T-helper 22 cell (primary cell): ENCODE measurements at places on chromosomes 13 and 19.

DNA sequence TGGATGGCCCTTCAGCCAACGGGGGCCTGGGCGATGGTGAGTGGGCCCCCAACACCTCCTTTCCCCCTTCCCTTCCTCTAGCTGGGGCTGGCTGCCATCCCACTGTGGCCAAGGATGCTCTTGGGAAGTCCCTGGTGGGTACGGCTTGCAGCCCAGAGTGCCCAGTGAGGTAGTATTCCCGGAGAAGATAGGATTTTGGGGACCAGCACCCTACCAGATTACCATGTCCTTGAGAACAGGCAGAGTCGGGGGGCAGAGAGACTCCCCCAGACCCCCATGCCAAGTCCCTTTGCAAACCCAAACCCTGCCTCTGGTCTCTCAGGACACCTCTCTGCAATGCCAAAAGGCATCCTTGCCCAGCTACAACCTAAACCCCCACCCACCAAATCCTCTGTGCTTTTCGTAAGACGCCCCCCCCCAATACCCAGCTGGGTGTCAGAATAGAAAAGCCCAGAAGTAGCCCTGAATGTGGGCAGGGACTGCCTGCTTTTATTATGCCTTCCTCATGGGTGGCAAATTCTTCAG lies 1.7 kb downstream of the HIF3A start:
- no peak for DNase-seq

- DNase-seq, result no peak
Measured at GRCh38 chr13:96898646-96899254, 95.5 kb downstream of the OXGR1 start.

DNA sequence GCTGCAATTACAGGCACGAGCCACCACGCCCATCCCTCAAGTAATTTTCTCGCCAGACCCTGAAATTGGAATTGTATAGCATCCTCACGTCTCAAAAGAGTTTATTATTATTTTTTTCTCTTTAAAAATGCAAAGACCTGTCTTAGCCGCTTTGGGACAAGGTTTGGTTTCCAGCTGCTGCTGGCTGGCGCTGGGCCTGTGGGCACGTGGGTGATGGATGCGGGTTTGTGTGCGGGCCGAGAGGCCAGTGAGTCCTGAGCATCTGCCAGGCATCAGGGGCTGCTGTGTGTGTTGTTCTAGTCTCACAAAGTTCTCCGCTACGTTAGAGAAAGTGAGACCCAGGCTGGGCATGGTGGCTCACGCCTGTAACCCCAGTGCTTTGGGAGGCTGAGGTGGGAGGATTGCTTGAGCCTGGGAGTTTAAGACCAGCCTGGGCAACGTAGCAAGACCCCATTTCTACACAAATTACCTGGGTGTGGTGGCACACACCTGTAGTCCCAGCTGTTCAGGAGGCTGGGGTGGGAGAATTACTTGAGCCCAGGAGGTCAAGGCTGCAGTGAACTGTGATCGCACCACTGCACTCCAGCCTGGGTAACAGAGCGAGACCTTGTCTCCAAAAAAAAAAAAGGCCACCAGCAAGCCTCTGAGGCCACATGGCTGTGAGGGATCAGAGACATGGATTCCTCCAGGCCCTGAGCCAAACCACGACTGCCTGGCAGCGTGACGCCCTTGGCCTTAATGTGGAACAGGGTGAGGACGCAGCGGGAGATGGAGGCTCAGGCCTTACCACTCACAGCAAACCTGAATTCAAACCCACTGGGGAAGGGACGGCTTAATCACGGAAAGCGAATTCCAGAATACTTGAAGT lies 4.7 kb upstream of the TMPRSS9 start:
- DNase-seq, result no peak

- peak; percentile 36 for DNase-seq
Measured at GRCh38 chr19:12872941-12873890, 8.0 kb downstream of the DNASE2 start.

- DNase-seq, result no peak
Measured at GRCh38 chr13:45565331-45565730, 50.2 kb downstream of the ERICH6B start.

DNA sequence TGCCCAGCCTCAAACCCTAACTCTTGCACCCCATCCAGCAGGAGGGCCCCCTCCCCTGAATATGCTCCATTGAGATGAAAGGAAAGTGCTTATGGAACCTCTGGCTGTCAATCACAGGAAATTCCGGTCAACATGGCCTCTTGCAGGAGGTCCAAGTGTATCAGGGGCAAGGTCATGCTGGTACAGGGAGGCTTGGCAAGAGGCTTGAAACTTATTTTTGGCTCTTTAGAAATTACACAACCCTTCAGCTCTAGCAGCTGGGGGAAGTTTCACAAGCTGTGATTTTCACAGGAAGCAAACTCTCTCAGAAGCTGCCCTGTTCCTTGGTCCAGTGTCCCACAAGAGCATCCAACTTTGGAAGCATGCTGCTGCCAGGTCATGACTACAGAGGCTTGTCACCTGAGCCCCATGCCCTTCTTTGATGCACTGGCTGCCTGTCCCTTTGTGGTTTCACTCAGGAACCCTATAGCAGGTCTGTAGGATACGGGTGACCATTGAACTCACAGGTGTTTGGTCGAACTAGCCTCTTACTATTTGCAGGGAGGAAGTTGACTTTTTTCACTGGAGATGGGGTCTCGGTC lies 8.4 kb downstream of the ASF1B start:
- DNase-seq, result no peak

DNA sequence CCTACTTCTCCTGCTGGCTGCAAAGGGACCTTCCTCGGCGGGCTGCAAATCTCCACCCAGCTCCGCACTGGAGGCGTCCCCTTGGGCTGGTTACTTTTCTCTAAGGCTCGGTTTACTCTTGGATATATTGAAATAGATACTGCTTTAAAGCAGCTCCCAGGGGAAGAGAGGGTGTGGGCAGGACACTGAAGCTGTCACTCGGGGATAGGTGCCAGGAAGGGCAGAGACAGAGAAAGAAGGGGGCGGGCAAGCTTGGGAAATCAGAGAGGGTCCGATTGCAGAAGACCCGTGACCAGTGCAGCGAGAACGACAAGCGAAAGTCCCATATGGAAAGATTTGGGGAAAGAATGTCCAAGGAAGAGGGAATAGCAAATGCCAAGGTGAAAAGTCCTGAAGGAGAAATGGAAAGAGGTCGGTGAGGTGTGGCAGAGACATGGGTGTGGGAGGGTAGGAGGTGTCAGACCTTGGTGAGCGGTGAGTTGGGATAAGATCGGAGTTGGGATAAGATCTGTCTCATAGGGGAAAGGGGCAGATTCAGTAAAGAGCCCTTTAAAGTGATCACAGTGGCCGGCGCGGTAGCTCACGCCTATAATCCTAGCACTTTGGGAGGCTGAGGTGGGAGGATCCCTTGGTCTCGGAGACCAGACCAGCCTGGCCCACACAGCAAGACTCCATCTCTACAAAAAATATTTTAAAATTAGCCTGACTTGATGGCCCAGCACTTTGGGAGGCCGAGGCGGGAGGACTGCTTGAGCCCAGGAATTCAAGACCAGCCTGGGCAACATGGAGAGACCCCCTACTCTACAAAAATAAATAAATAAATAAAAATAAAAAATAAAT lies 618 bp downstream of the THSD8 start:
- DNase-seq, result no peak

DNA sequence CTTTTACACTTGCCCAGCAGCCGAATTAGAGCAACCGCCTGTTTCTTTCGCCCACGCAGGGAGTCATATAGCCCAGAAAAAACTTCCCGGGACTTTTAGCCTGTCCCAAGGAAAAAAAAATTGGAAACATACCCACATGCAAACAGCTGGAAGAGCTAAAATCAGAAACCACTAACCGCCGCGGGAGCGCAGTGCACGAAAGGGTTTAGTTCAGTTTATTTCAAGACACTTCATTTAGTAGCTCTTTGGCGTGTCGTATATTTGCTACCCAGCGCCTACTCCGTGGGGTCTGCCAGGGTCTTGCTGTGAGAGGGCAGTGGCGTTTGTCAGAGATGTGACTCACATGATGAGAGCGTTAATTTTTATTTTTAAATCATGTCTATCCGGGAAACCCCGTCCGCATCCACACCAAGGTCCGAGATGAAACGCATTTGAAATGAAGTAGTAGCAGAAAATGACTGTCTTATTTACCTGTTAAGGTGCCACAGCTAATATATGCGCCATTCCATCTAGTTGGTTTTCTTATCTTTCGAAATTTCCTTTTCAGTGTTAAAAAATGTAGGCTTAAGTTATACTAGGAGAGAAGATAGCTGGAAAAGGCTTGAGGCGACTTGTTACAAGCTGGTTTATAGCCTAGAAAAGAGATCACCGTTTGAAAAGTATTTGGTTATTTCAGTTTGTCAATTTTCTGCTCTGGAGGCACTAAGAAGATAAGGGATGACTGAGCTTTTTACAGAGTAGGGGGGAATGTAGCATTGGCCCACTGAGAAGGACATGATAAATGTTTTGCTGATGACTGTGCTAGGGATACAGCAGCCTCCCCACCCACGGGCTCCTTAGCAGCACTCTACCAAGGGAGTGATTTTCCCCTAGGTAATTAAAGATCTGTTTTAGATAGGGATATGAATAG lies 1.7 kb downstream of the KLF5 start:
- no peak for DNase-seq

- no peak for DNase-seq
Measured at GRCh38 chr13:51041126-51041525, 69.9 kb downstream of the C13orf42 start.

DNA sequence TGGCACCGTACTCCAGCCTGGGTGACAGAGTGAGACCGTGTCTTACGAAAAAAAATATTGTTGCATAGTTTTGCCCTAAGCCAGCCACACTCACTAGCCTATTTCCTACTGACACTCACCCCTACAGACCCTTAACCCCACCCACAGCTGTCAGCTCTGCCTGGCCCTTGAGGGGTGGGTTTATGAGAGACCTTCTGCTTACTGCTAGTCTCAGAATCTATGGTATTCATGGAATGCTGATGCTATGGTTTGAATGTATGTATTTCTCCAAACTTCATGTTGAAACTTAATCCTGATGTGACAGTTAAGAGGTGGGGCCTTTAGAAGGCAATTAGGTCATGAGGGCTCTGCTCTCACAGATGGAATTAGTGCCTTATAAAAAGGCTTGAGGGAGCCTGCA lies 79.2 kb upstream of the LRCH1 start:
- DNase-seq, result no peak

GRCh38 chr19:3474614-3475013 lies 5.7 kb downstream of the SMIM24 start:
- DNase-seq, result no peak

DNA sequence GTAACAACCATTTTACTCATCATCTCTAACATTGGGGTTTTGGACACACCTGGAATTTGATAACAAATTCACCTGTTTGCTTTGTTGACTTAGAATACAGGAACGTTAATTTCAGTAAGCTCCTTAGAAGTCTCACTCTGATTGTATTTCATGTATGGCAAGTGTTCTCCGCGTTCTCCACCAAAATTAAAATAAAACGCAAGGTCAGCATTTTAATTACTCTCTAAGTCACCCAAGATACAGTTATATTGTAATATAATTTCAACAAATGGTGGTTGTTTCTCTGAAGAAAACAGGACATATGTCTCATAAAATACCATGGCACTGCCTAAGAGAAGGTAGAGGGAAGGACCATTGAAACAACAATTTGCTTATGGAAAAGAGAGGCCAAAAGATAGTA lies 742.1 kb downstream of the LIG4 start:
- no peak for DNase-seq

GRCh38 chr13:113904411-113904810 lies 40.5 kb upstream of the GAS6 start:
- no peak for DNase-seq

- peak; percentile 18 for DNase-seq
Measured at GRCh38 chr13:76473552-76474134, 412.6 kb downstream of the KCTD12 start.

DNA sequence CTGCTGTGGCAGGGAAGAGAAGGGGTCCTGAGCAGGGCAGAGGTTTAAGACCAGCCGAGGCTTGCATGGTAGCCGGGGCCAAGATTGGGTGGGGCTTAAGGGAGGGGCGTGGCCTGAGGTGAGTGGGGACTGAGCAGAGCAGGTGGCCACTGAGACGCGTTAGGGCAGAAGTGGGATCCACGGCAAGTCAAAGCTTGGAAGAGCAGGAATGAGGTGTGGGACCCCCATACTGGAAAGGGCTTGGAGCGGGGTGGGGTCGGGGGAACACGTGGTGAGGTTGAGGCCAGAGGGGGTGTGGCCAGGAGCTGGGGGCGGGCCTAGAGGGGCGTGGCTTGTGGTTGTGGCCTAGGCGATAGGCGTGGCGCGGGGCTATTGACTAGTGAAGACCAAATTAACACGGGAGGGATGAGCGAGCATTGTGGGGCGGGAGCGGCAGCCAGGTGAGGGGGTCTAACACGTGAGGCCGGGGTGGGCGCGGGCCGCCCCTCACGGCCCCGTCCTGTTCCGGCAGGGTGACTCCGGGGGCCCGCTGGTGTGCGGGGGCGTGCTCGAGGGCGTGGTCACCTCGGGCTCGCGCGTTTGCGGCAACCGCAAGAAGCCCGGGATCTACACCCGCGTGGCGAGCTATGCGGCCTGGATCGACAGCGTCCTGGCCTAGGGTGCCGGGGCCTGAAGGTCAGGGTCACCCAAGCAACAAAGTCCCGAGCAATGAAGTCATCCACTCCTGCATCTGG lies 3.3 kb downstream of the CFD start:
- DNase-seq, result peak; percentile 69

- no peak for DNase-seq
Measured at GRCh38 chr19:23774106-23774505, 15.4 kb upstream of the ZNF681 start.

- DNase-seq, result no peak
Measured at GRCh38 chr19:55931936-55932386, at the start of gene NLRP13. TSS of gene NLRP13 (minus strand) at chr19:55932336. CDS start at chr19:55932311, 25 bp downstream.

GRCh38 chr13:44331912-44332851 lies 41.4 kb upstream of the SERP2 start:
- no peak for DNase-seq

DNA sequence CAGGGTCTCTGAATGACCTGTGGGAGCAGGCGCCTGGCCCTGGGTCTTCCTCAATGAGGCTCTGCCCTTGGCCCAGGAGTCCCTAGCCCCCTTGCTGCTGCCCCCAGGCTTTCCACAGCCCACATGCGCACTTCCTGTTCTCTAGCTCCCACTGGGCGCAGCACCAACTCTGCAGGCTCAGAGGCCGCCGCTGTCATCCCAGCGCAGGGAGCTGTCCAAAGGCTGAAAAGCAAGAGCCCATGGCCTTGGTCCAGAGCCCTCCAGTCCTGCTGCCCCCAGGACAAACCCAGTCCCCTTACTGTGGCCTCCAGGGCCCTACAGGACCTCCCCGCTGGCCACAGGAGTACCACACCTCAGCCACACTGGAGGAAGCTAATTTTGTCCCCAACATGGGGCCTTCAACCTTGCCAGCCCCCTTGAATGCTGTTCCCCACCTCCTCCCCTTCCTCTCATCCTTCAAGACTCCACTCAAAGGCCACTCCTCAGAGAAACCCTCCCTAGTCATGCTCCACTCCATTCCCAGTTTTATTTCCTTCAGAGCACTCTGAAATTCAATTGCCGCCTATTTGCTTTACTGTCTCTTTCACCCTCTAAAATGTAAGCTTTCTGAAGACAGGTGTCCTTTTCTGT lies 8.0 kb upstream of the POU2F2 start:
- no peak for DNase-seq
